H1 (cell line): ENCODE measurements at places on chromosomes 7 and 10. TPM values are rescaled to one million over a fixed set of nuclear protein-coding genes. Genes with fewer than 3 reads are reported as not detected.

DNA sequence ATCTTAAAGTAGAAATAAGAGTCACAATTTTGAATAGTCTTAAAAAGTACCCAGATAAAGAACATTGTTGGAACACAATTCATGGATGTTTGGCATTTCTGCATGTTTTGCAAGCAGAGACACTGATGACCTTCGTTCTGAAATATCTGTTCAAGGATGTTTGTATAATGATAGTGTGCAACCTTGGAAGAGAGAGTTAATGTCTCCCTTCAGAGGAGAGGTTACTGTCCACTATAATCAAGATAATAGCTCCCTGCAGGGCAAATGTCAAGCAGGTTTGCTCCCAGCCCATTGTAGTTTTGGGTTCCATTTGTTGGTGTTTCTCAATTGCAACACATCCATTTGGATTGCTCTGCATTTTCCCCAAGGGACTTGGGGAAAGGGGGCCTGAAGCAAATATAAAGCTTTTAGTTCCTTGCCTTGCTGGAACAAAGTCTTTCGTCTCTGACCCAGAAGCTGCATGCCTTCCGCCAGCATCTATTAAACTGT, 45.2 kb downstream of the COL1A2 start:
- no peak for DNase-seq
- no peaks in the 10 kb centered on the region for H3K4me1 ChIP-seq
- no peak overlapping the region for H3K27ac ChIP-seq

SEMA3E gene
- 0.94 and 1.3 TPM in 2 replicates for polyA plus RNA-seq

GRCh38 chr7:11847336-11847735, 15.3 kb upstream of the THSD7A start:
- H3K4me1 ChIP-seq, result no peaks in the 10 kb centered on the region
- H3K4me3 ChIP-seq, result no peak overlapping the region
- DNase-seq, result no peak
- no peaks in the 10 kb centered on the region for H3K36me3 ChIP-seq
- H3K27ac ChIP-seq, result no peak overlapping the region

LARP4B gene
- polyA plus RNA-seq, result 20.1 and 21.7 TPM in 2 replicates
